ENCODE measurements at places on chromosomes 3 and 15.

- DNase-seq: no peak
These were observed 55.9 kb downstream of the ADAMTSL3 start for GRCh38 chr15:83709811-83710210.

- no peak for DNase-seq
These were observed 136.3 kb downstream of the FOXP1 start for GRCh38 chr3:71447197-71447596.

- DNase-seq: no peak
These were observed 368.9 kb upstream of the PLSCR5 start for GRCh38 chr3:146974001-146974400.

GRCh38 chr3:60366486-60366885 lies 884.8 kb downstream of the FHIT start:
- DNase-seq: no peak

DNA sequence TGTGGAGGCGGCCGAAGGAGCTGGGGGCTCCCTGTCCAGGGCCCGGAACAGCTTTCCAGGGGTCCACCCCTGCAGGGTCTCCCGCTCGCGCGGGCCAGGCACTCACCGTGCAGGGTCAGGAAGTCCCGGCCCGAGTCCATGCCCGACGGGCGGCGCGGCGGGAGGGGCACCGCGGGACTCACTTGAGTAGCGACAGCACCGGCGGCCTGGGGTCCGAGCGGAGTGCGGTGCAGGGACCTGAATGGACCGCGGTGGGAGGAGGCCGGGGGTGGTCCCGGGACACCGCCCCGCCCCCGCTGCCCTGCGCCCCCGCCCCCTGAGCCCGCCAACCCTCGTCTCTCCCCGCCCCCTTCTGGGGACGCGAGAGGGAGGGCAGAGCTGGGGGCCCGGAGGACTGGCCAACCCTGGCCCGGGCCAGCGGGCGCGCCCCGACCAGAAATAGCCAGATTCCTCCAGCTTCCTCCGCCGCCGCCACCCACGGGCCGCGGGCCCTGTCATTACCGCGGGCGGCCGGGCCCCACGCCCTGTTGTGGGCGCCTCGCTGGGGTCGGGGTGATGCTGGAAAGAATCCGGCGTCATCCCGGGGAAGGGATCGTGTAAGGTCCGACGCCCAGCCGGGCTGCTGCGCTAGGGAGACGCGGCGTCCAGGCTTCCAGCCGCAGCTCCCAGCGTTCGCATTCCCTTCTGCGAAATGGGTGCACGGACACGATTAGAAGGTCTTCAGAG lies at the start of gene PLCD1:
Gene PLCD1 (minus strand): TSS at position 243 of the 726 bp plus-strand sequence. CDS start 103 bp downstream, at position 140.
- DNase-seq: no peak

- DNase-seq: no peak
These were observed 11.9 kb downstream of the TLNRD1 start for GRCh38 chr15:81012588-81012987.

GRCh38 chr15:49847423-49848281 lies 226.8 kb downstream of the DTWD1 start:
- DNase-seq: no peak

DNA sequence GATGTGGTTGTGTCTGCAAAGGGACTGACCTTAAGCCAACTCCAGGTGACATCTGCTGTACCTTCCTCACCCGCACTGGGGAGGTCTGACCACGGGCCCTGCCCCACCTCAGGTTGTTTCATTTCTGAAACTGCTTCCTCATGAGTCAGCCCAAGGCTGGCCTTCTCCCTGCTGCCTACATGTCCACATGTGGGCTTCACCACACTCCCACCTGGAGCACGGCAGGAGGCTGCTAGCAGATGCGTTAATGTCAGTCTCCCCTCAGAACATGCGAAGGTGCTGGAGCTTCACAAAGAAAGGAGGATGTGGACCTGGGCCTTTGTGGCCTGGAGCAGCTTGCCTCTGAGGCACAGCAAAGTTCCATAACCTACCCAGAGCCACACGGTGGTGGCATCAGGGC lies 69.4 kb upstream of the PLXNA1 start:
- DNase-seq: no peak

DNA sequence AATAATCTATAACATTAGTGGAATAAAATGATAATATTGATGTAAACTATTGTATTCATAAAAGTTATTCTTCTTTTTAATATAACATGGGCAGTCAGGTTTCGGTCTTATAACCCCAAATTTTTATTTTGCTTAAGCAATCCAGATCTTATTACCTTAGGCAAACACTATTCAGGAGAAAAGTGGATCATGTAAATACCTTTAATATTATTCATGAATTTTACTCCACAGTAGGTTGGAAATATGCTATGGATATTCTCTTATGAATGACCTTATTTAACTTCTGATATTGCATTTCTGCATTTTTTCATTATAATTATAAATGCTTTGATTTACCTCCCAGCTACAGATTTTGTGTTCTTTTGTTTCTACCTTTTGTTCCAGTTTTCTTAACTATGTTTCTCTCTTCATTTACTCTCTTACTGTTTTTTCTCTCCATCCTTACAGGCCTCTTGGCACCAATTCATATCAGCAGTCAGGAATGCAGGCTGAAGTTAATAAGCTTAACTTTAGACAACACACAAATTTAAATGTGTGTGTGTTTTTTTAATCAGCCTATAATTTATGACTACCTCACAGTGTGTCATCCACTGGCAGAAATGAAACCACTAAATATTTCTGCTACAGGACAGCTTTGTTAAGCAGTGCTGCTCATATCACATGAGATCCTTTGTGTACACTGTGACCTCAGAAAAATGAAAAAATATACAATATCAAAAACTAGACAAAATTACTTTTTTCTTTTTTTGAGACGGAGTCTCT lies 111.0 kb downstream of the NSUN3 start:
- no peak for DNase-seq

- DNase-seq: no peak
These were observed 7.8 kb downstream of the CCDC80 start for GRCh38 chr3:112633191-112633590.

DNA sequence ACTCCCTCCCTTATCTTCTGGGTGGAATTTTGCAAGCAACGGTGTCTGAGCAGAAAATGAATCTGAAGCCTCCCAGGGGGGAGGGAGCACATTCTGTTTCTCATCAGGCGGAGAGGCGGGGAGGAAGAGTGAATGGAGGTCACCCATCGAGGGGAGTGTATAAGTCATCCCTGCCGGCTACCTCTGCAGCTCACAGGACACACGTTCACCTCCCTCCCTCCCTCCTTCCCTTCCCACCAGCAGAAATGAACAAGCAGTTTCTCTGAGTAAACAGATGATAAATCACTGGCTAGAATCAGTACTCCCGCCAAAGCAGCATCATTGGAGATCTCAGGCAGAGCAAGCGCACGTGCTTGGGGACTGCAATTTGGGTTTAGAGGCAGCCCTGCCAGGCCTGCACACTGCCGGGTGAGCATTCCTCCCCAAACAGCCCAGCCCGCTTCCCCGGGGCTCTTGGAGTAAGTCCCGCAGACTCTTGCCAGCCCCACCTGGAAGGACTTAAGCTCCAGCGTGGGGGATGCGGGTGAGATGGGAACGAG lies 38.3 kb downstream of the CPN2 start:
- DNase-seq: no peak

DNA sequence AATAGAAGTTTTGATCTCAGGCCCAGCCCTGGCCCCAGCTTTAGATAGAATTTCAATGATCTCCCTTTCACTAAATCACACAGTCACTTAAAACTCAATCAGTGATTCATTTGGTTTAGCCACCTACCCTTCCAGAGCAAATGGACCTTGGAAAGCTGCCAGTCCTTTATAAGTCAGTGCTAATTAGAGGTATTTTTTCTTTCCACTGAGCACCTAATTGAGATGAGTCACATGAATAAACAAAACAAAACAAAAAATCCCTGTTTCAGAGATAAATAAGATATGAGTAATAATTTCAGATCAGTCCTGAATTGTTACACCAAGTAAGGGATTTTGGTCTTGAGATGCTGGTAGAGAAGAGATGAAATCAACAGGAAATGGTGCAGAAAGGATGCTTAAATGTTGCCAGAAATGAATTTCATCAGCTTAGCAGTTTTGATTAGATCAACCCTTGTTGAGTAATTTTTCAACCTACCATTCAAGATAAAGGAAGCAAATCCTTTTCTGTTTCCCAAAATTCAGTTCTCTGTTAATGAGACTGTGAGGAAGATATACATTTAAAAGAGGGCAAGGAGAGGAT lies 352.0 kb upstream of the COL8A1 start:
- no peak for DNase-seq

DNA sequence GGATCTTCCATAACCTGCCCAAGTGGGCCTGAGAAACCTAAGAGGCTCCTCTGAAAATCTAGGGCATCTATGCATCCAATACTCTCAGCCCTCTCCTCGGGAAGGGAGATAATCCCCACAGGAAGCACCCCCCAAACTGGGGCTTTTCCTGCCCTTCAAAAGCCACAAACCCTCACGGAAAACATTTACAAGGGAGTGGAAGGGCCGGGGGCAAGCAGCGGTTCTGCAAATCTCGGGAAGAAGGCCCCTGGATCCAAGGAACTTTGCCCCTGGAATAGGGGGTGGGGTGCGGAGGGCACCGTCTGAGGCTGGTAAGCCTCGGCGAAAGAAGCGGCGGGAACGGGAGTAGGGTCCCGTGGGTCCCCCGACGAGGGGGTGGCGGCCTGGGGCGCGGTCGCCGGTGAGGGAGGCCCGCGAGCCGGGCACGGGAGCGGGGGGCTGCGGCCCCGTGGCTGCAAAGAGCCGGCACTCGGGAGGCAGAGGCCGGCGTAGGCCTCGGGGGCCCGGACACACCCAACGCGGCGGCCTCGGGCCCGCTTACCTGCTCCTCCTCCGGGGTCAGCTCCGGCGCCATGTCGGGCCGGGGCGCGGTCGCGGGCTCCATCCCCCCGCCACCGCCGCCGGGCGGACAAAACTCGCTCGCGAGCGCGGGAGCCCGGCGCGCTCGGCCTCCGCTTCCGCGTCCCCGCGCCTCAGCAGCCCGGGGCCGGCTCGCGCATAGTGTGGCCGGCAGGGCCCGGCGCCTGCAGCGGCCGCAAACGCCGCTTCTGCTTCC lies 755 bp downstream of the PTPN9 start:
- no peak for DNase-seq

DNA sequence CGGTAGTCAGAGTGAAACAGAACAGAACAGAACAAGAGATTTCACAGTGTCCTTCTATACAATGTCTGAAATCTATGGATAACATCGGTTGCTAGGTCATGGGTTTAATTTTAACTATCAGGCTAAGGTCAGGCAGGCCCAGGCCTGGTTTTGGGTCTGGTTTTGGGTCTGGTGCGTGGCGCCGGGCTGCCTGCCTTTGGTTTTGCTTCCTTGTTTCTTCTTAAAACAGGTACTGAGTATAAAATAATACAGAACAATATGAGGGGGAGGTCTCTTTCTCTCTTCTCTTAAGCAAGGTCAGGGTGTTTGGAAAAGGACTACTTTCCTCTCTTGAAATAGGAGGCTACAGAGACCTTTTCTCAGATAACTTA lies 1.4 kb downstream of the AEN start:
- no peak for DNase-seq

DNA sequence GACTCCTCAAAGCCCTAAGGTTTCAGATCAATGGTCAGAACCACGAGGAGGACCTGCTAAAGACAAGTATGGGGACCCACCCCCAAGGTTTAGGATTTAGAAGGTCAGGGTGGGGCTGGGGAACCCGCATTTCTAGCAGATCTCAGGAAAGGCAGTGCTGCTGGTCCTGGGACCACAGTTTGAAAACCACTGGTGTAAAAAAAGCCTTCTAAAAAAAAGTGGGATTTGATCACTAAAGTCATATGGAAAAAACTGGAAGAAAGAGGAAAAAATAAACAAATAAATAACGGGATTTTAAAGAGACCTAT lies 832 bp downstream of the SLC41A3 start:
- no peak for DNase-seq

- no peak for DNase-seq
These were observed 9.6 kb downstream of the LRRK1 start for GRCh38 chr15:100928632-100929280.

- DNase-seq: no peak
These were observed 42.1 kb upstream of the ACTC1 start for GRCh38 chr15:34837246-34838016.

DNA sequence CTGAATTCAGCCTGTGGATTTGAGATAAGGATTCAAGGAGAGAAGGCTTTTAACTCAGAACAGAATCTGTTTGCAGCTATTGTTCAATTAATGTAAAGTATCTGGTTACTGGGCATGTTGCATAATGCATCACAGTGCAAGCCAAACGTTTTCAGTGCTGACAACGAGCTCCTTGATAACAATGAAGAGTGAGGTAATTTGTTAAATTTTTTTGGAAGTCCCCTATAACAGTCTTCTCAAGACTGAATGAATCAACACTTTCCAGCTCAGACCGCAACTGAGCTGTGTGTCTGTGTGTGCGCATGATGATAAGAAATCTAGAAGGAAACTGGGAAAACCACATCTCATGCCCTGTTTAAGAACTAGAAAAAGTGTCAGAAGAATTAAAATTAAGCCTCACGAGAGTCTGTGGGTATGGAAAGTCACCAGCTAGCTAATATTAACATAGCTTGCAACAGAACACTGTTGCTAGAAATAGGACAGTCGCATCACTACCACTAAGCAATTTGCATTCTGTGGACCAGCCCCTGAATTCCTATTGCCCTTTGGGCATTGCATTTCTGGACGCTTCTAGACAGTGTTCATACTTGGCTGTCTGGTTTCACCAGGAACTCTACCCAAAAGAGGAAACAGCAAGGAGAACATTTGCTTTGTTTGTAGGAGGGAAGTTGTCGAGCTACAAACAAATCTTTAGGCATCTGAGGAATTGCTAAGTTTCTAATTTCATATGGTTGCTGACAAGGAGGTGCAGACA lies 43.7 kb upstream of the ATP2C1 start:
- DNase-seq: peak; percentile 11

DNA sequence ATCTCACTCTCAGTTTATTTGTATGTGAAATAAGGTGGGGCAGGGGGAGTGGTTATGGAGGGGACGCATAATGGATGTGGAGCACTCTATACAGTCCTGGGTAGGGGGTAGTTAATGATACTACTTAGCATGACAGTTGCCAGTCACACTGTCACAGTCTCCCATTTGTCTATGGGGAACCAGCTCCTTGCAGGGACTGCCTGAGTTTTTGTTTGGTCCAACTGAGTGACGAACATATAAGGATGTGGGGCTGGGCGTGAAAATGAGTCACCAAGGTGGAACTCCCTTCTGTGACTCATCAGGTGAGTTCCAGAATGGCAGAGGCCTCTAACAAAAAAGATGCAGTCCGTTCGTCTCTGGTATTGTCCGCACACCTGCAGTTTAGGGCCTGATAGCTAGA lies 235.3 kb upstream of the ST8SIA2 start:
- DNase-seq: peak; percentile 21

- no peak for DNase-seq
These were observed 216.9 kb downstream of the ROBO2 start for GRCh38 chr3:77256584-77257503.

GRCh38 chr3:190595807-190596206 lies 81.9 kb downstream of the IL1RAP start:
- DNase-seq: no peak

DNA sequence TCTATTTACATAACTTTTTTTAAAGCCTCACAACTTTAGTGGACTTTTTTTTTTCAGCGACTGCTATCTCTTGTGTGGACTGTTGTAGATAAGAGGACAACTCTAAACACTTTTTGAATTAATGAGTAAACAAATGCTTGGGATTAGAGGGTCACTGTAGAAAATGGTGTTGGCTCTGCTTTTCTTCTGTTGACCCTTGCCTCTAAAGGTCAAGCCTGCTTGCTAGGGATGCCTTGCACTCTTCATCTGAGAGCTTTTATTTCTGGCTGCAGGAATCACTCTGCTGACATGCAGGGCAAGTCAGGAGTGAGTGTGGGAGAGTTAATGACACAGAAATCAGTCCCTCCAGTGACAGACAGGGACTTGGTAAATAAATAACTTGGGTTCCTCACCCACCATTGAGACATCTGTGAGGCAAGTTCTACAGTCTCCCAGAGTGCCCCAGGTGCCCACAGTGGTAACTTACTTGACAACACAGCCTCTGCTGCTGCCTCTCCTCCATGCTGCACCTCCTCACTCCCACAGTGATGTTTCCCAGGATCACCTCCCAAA lies 390.1 kb downstream of the IL20RB start:
- no peak for DNase-seq

All from activated T-cell treated with anti-CD3 and anti-CD28 coated beads for 4 hours (primary cell).